ENCODE measurements at places on chromosomes 7 and 10.
A peak's percentile ranks its signal among the peaks of the same experiment; 100 is the strongest.

- DNase-seq, result peak; percentile 41
Observed at GRCh38 chr7:76428868-76429805, 4.4 kb downstream of the ZP3 start.

- DNase-seq, result no peak
Observed at GRCh38 chr10:48791267-48791928, 106.7 kb downstream of the WDFY4 start.

DNA sequence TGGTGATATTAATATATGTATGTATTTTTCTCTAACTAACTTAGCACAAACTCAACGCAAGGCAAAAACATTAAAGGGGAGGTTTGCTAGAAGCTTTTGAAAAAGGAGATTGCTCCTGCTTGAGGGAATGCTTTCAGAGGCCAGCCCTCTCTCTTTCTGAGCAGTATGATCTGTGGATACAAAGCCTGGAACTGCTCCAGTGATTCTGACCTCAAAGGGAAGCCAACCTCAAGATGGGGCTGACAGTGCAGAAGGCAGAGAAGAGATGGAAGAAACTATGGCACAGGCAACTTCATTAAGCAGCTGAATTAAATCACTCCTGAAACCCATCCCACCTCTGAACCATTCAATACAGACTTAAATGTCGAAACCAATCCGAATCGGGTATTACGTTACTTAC is 102.4 kb downstream of the USP6NL start:
- DNase-seq, result no peak

- DNase-seq, result no peak
Observed at GRCh38 chr7:109158246-109158645, 588.6 kb downstream of the DNAJB9 start.

DNA sequence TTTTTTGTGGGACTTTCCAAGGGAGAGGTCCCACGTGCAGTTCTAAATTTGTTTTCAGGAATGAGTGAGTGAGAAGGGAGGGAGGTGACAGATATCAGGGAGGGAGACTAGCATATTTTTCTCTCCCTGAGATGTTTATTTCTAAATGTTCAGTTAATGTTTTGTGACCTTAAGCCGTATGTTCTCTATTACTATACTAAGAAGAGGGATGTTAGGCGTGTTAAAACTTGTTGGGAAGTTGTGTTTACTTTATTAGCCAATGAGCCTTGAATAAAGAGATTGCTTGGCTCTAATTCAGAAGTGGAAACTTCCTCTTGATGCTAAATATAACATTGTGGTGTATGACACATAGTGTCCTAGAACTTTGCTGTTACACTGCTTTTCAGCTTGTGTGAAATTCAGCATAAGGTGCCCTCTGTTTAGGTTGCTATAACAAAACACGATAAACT is 37.3 kb downstream of the DNAH11 start:
- DNase-seq, result no peak

GRCh38 chr10:52500476-52500875 is 186.4 kb downstream of the DKK1 start:
- DNase-seq, result no peak

DNA sequence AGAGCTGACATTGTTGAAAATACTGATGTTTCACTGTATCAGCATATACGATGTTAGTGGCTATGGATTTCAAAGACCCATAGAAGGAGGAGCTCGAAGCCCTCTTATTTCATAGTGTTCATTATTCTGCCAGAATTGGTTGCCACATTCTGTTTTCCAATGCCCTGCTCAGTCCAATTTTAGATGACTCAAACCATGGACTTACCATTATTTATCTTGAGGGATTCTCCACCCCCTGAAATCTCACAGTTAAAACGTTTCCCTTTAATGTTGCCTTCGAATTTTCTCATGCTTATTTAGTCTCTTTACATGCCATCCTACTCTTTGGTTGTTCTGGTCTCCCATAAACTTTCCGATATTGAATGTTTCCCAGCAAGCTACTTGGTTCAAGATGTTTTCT is 264.5 kb downstream of the HDAC9 start:
- DNase-seq, result no peak

DNA sequence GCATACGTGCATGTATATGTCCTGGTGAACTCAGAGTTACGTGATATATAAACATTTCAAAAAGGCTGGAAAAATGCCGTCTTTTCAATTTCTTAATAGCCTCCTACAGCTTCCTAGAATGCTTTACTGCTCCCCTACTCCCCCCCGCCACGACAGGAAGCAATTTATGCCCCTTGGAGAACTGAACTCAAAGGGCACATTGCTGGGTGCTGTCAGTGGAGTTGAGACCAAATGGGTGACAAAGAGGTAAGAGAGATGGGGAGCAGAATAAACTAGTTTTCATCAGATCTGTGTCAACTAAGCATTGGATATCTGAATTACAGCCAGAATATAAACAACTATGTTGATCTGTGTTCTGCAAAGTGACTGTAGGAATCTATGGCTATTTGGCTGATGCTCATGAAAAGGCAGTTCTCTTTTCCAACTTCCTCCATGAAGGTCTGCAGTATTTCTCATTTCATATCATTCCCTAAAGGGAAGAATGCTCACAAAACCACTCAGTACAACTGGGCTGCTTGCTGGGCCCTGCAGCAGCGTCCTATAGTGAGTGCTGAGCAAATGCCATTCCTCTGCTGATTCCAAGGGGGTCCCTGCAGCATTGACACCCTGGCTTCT is 171.3 kb upstream of the HPS1 start:
- no peak for DNase-seq

DNA sequence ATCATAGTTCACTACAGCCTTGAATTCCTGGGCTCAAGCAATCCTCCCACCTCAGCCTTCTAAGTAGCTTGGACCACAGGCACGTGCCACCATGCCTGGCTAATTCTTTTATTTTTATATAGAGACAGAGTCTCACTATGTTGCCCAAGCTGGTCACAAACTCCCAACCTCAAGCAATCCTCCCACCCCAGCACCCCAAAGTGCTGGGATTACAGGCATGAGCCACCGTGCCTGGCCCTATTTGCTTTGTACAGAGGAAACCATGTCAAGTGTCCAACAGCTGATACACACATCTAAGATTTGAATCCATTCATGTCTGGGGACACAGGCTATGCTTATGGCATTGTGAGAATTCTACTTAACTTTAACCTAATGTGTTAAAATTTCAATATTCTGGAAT is 29.9 kb upstream of the MPP7 start:
- no peak for DNase-seq

GRCh38 chr7:42012786-42013360 is 224.1 kb downstream of the GLI3 start:
- DNase-seq, result no peak

DNA sequence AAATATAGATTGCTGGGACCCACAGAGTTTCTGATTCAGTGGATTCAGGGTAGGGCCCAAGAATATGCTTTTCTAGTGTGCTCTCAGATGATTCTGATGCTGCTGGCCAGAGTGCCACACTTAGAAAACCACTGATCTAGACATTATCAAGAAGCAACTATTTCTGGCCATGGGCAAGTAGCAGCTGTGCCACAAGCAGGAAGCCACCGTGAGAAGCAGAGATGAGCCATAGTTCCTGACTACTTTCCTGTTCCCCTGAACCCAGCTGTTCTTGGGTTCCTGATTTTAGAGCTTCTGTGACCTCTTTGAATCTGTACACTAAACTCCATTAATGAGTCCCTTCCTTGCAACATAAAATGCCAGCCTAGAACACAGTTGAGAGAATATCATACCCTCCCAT is 38.1 kb upstream of the PIK3AP1 start:
- DNase-seq, result no peak

DNA sequence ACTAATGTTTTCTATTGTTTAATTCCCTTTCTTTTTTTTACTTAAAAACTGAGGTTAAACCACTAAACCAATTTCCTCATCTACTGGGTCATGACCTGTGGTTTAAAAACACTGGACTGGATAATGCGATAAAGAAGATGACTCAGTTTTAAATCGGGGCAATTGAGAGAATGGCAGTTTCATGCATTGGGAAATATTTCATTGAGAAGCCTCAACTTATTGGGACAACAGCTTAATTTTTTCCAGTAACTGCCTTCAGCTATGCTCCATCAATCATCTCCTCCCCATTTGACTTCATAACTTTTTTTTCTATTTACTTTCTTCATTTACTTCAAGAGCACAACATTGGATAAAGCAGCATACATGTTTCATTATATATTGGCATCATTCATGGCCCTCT is 61.8 kb upstream of the MET start:
- no peak for DNase-seq

DNA sequence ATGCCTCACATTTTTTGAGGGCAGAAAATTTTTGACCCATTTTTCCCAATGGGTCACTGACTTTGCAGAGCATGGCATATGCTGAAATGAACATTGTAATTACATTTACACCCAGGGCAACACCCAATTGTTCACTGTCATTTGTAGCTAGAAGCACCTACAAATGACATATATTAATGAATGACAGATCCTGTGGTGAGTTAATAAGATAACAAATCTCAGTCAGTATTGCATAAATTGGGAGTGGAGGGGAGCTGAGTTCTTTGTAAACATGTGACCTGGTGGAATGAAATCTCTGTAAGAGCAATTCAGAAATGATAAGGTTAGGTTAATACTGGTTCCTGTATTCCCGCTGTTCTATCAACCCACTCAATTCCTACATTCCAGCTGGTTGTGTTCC is 255.1 kb upstream of the LRRN3 start:
- DNase-seq, result no peak

DNA sequence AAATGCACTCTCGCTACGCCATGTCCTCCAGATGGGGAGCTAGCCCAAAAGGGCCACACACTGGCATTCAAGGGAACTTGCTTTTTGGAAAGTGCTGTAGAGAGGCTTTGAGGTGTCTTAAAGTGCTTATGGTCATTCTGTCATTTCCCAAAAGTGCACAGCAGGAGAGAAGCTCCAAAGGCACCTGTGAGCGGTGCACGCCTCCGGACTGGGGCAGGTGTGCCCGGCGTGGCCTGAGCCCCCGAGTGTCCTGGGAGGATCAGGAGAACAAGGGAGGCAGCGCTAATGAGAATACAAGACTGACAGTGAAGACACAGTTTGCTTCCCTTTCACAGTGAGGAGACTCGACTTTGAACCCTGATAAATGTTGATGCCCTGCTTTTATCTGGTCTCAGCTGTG is 419.0 kb upstream of the MKI67 start:
- DNase-seq, result no peak

GRCh38 chr7:73345951-73346350 is 18.0 kb downstream of the FKBP6 start:
- no peak for DNase-seq

Measured in H9 (cell line).